Activated CD4-positive, alpha-beta T cell treated with anti-CD3 and anti-CD28 coated beads, Interleukin-2, amount 50 U/mL, for 24 hours (primary cell): ENCODE measurements at places on chromosomes 1 and 21.

DNA sequence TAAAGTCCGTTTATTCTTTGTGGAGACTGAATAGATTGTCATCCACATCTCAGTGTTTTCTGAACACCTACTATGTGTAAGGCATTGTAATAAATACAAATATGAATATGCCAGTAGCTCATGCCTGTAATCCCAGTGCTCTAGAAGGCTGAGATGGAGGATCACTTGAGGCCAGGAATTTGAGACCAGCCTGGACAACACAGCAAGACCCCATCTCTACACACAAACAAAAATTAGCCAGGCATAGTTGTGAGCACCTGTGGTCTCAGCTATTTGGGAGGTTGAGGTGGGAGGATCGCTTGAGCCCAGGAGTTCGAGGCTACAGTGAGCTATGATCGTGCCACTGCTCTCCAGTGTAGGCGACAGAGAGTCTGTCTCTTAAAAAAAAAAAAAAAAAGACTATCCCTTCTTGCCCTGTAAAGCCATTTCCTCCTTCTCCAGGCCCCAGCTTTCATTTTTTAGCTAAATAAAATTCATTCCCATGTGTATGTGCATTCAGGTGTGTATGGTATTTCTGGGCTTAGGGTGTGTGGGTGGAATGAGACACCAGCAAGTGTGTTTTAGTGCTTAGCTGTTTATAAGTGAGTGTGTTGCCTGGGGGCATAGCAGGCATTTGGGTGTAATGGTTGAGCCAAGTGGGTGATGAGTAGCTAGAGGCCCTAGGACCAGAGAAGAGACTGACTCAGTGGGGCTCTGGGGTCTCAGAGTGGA lies 7.8 kb downstream of the CELSR2 start:
- no peak for DNase-seq

DNA sequence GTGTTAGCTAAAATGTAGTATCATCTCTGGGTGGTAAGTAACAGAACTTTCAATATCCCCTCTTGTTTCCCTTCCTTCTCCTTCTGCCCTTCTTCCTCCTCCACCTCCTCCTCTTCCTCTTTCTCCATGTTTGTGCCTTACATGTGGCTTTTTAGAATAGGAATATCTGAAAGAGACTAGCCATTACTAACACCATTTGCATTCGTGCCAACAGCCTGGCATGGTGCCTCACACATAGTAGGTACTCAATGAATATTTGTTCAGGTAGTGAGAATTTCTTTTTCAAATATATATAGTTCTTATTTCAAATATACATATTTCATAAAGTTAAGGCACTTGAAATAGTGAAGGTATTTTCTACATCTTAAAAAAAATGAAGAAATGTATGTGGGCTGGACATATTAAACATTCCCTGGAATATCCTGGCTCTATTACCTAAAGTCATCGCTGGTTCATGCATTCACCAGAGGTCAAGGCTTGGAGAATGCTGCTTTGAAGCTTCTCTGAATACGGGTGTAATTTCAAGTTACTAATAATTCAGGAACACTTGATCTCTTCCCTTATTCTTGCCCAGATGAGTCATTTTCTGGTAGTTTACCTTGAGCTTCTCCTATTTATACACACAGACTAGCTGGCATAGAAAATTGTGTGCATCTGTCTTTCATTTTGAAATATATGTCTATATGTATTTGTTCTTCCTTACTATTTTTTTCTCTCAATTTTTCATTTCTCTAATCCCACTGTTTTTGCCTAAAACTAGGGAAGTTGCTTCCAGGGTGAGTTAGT lies 319.4 kb downstream of the TGFB2 start:
- no peak for DNase-seq

DNA sequence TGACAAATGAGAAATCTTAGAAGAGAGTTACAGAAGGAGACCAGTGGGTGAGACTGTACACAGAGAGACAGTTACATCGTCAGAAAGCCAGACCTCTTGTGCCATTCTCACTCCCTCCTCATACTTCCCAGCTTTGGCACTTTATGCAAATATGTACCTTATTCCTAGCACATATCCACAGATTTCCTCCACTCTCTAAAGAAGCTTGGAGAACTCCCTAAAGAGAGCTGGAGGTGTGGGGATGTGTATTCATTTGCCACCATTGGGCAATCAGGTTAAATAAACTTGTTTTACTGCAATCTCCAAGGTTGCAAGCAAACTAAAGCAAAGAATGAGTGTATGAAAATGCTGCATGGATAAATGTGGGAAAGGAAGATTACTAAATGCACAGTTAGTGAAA lies 380.9 kb upstream of the PRMT6 start:
- no peak for DNase-seq

DNA sequence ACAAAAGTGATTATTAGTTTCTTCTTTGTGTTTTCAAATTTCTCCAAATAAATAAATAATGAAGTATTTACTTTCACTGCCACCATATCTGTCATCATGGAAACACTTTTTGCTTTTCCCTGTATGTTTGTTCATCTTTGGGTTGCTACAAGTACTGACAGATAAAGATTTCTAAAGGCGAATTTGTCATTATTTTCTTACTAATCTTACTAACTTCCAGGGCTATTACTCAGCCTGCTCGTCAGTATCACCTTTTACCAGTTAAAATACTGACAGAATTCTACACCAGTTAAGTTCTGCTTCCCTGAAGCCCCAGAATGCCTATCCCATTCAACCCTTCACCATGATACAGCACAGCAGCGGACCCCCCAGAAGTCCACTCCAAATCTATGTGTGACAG lies 106.1 kb downstream of the CDC42BPA start:
- no peak for DNase-seq

DNA sequence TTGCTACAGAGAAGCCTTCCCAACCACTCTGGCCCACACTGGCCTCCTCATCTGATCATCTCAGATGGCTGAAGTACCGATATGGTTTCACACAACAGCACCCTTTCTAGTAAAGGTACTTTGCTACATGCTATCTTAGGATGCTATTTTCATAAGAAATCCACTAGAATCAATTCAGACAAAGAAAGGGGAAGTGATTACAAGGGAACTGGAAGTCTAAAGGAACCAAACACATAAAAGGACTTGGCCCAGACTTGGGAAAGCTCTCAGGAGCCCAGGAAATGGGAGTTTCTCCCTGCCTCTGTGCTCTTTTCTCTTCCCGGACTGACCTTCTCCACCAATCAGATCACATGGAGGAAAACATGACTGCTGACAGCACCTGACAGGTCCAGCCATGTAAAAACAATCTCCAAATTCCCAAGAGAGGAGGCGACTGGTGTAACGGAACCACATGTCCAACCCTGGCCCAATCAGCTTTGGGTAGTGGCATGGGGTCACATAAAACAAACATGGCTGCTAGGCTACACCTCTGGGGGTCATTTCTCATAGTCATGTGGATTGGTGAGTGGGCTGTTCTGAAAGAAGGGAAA lies 12.7 kb upstream of the FOXE3 start:
- no peak for DNase-seq

DNA sequence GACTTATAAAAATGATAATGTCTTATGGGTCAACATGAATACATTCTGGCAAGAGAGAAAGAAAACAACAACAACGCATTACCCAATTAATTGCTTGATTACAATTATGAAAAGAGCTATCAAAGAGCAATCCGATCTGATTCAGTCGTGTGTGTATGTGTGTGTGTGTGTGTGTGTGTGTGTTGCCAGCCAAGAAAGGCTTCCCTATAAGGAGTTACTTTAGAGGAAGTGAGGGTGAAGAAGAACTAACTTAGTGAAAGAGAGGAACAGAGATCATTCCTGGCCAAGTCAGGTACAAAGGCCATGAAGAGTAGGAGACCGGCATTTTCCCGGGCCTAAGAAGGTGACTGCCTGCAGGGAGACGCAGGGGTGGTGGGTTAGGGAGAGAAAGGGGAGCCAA lies 9.4 kb downstream of the TMEM35B start:
- no peak for DNase-seq

- DNase-seq: no peak
Observed at GRCh38 chr1:158864595-158864994, 33.4 kb downstream of the MNDA start.

- no peak for DNase-seq
Observed at GRCh38 chr1:223802032-223802431, 43.7 kb downstream of the TP53BP2 start.

- DNase-seq: peak; percentile 46
Observed at GRCh38 chr21:45078877-45079281, 4.5 kb downstream of the ADARB1 start.

DNA sequence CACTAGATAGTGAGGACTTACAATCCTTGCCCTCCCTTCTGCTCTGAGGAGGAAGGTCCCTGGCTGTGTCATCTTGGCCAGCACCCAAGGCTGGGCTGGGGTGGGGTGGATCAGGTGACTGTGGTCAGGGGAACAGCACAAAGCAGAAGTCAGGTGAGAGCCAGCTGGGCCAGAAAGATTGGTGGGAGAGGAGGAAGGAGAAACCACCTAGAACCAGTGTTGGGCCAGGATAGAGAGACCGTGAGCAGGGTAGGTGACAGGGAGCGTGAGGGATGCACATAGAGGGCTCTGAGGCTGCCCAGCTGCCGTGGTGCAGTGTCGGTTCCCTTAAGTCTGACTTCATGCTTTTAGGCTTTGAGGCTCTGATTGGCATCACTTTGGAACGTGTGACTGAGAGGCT lies 22.7 kb downstream of the NCF2 start:
- no peak for DNase-seq

- DNase-seq: peak; percentile 52
Observed at GRCh38 chr1:11337580-11338073, 64.6 kb downstream of the UBIAD1 start.

DNA sequence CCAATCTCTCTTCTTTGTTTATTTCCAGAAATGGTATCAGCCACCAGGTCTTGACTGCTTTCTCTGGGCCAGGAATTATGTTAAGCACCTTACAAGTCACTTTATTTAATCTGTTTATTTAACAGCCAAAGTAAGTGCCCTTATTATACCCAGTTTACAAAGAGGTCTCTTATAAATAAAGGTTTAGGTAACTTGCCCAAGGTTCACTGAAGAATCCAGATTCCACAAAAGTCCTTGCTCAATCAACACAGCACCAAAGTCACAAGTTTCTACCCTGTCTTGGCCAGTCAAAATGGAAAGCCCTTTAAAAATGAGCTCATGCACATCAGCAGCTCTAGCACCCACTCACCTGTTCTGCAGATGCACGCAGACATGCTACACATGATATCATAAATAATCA lies 28.0 kb upstream of the ATP1A1 start:
- DNase-seq: no peak

DNA sequence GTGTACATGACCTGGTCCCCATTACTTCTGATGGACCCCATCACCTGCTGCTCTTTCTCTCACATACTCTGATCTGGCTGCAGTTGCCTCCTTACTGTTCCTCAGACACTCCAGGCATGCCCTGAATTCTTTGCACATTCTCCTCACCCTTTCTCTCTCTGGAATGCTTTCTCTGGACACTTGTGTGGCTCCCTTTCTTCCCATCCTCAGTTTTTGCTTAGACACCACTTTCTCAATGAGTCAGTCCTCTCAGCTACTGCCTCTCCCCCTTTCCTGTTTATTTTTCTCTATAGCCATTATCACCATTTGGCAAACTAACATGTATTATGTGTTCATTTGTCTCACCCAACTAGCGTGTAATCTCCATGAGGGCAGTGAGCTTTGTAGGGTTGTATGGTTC lies 28.1 kb downstream of the PLXNA2 start:
- DNase-seq: no peak

DNA sequence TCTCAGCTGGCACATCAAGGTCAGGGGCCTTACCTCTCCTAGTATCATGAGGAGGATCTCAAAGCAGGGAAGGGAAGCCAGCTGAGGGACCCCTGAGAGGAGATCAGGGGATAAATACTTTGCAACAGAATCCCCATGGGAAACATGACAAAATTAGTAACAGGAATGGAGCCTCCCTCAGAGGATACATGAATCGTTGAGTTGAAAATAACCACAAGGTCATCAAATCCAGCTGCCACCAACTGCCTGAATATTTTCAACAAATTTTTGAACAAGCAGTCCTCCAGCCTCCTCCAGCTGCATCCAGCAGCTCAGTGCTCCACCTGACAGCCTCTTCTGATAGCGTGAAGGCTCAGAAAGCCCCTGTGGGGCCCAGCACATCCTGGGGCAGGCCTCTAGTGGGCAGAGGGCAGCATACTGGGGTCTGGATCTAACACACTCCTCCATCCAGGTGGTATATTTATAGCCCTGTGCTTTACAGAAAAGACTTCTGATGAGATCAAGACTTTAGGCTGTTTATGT lies 404.3 kb downstream of the NTNG1 start:
- DNase-seq: no peak

DNA sequence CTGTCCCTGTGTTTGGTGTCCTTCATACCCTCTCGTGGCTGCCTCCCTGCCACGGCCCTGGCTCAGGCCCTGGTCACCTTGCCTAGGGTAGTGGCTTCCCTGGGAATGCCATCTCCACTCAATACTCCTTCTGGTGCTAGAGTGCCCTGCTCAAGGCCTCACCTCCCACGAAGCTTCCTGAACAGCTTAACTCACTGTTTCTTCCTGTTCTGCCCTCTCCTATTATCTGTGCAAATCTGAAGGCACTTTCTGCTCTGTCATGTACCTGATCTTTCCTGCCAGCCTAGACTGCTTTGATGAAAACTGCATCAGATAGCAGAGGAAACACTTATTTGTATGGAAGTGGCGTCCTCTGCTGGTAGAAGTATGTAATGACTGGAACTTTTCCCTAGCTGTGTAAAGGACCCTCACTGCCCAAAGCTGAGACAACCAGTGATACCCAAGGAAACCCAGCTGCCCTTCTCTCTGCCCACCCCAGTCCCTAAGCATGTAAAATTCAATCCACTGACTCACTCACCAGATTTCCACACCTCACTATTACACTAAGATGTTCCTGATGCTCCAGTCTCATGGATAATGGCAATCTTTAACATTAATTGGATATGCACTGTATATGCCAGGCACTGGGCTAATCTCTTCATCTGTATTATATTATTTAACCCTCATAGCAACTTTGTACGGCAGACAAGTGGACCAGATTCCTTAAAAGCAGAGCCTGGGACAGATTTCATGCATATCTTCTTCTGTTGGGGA lies 36.2 kb upstream of the BTG2 start:
- DNase-seq: no peak

DNA sequence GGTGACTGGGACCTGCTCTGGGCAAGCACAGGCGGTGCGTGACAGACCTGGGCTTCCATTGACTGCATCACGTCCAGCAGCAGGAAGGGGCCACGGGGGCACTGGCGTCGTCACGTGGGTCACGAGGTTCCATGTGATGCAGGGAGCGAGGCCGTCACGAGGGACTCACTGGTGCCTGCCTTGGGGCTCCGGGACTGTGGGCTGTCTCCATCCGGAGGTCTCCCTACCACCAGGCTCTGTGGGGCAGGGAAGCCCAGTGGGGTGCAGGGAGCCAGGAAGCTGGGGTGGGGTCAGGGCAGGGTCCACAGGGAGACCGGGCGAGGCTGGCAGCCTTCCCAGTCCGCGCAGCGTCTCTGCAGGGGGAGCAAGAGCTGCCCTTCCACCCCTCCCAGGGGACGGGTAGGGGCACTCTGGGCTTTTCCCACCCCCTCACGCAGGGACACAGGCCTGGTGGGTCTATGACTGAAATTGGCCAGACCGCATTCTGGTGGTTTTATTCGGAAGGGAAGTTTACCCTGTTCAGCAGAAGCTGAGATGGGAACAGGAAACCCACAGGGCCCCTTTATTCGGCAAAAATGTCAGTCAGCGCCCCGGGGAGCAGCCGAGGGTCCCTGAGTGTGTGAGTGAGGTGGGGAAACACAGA lies 416 bp upstream of the TNFRSF14 start:
- peak; percentile 68 for DNase-seq

- DNase-seq: no peak
Observed at GRCh38 chr1:164586591-164586990, 27.6 kb downstream of the PBX1 start.
